ENCODE measurements at places on chromosomes 6 and 20.

DNA sequence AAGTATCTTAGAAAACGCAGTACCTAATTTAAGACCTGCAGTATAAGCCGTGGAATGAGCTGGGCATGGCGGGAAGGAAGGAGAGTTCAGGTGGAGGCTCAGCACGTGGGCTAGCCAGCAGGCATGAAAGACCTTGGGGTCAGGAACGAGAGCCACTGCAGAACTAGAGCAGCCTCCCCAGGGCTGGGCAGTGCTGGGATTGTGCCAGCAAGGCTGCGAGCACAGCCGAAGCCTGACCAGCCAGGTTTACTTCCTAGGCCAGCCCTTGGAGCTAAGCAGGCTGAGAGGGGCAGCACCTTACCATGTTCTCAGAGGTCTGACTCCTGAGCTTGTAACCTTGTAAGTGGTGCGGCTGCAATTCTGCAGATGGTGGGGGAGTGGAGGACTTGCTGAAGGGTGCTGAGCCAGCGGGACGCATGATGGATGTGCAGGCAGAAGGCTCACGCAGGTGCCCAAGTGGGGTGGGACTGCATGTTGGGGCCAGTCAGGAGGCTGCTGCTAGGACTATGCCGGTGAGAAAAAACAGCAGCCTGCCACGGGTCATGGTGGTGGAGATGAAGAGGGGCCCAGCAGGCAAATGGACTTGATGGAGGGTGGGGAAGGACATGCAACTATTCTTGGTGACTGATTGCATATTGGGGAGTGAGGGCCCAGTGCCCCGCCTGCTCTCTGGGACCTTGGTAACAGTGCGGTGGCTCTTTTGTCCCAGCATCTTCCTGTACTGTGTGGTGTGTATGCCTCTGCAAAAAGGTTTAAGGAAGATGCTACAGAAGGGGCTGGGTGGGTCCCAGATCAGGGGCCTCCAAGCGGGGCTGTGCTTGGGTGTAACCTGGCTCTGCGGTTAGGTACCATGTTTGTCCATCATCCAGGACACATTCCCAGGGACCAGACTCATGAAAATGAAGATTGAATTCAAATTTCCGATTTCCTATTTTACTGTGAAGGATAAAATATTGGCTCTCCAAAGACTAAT is 37.6 kb upstream of the IRF4 start:
- DNase-seq: no peak

- peak; percentile 36 for DNase-seq
These were observed 11.0 kb downstream of the UQCC2 start for GRCh38 chr6:33700391-33701050.

GRCh38 chr6:129667034-129667433 is 42.9 kb downstream of the ARHGAP18 start:
- DNase-seq: no peak

DNA sequence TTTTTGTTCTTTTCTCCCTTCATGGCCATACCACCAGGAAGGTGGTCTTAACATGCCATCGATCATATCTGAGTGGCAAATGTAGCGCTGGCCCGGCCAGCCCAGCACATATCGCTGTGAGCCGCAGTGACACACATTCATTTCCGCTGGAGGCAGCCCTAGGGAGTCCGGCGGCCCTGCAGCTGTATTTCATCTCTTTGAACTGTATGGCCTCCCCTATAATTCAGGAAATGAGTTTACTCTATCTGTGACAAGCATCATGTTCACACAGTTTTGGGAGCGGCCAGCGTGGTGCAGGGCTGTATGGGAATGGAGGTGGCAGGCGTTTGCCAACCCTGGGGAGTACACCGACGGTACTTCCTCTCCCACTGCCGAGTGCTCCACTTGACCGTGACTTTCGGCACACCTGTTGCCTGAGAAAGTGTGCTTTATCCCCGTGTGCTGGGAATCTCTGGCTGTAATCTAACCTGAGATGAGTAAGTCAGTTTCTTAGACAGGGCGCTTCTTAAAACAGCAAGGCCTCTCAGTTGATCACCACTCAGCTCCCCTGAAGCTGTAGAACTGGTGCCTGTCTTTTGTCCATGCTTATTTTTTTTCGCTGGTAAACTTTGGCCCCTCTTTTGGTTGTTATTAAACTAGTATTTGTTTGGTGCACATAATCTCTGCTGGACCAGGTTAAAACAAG is 257.1 kb upstream of the TAB2 start:
- DNase-seq: no peak

DNA sequence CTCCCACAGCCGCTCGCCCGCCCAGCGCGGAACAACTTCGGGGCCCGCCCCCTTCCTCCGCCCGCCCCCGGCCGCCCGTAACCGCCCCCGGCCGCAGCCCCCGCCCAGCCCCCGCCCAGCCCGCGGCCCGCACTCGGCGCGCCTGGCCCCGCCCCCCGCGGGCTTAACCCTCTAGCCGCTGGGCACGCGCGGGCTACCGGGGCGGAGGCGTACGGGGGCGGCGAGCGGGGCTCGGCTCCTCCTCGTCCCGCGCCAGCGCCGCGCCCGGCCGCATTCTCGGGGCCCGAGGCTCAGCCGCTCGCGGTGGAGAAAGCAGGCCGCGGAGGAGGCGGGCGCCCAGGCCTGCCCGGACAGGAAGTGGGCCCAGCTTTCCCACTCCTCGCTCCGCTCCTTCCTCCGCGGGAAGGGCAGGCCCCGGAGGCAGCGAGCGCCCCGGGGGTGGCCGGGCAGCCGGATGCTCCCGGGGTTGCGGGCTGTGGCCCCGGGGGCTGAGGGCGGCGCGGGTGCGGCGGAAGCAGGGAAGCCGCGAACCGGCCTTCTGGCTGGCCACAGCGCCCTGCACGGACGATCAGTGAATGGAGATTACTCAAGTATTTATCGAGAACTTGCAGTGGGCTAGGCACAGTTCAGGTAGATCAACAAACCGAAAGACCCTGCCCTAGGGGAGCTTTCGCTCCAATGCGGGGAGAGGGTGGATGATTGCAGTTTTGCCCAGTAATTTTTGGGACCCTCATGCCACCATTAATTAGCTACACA is at the start of gene TRAM2:
TSS of gene TRAM2 (minus strand) at position 39 of the 756 bp plus-strand sequence. CDS start 145 bp downstream, outside the sequence.
- DNase-seq: peak; percentile 83

DNA sequence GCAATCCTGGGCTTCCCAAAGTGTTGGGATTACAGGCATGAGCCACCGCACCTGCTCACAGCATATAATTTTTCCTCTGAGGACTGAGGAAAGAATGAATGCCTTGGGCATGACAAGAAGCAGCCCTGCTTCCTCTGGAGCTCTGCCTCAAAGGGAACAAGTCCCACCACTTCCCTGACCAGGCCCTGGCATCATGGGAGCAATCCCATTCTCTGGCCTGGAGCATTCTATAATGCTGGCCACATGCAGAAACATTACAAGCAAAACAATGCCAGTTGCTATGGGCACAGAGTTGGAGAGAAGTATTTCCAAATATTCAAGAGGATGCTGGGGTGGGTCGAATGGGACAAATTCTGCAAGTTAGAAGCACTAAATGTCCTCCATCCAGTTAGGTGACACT is 41.5 kb upstream of the ARMH2 start:
- DNase-seq: no peak

DNA sequence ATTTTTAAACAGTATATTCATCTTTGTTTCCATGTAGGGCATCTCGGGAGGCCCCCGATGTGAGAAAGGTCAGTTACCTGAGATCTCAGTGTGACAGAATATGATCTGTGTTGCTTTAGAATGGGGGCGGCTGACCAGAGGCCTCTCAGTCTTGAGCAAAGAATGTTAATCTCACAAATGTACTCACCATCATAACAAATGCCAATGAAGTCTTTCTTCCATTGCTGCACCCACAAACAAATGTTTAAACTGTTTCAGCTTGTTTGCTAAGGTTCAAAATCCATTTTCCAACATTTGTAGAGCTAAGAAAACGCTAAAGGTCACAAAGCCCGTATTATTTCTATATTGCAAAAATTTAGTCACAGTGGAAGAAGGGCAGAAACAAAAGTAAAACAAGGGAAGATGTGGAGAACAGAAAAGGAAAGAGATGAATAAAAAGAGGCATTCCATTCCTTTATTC is 31.8 kb downstream of the ELOVL2 start:
- no peak for DNase-seq

DNA sequence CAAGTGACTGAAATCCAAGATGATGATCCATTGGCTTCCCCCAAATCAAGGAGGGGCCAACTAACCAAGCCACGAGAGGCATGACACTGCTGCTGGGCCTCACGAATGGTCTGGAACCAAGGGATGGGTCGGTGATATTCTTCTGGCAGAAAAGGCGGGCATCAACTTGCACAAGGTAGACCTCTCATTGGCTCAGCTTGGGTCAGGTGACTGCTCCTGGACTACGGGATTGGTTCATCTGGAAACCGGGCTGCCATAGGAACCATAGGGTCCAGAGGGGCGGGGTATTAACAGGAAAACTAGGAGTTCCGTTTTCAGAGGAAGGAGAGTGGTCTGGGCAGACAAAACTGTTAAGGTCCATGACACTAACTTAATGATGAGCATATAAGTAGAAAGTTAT is 100.9 kb downstream of the TFAP2C start:
- no peak for DNase-seq

DNA sequence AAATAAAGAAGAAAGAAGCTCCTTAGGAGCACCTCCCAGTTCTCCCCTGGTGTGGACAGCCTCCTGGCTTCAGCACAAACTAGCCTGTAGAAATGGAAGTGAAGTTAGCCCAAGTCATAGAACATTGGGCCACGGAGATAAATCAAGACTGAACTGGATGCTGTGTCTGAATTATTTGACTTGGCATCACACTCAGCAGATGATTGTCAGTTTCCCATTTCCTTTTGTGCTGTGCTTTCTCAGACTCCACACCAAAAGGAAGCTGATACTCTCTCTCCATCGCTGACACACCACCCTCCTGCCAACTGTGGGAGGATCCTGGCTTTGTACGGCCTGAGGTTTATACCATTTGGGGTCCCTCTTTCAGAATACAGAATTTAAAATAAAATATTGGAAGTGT is 209.8 kb downstream of the TFAP2A start:
- no peak for DNase-seq

DNA sequence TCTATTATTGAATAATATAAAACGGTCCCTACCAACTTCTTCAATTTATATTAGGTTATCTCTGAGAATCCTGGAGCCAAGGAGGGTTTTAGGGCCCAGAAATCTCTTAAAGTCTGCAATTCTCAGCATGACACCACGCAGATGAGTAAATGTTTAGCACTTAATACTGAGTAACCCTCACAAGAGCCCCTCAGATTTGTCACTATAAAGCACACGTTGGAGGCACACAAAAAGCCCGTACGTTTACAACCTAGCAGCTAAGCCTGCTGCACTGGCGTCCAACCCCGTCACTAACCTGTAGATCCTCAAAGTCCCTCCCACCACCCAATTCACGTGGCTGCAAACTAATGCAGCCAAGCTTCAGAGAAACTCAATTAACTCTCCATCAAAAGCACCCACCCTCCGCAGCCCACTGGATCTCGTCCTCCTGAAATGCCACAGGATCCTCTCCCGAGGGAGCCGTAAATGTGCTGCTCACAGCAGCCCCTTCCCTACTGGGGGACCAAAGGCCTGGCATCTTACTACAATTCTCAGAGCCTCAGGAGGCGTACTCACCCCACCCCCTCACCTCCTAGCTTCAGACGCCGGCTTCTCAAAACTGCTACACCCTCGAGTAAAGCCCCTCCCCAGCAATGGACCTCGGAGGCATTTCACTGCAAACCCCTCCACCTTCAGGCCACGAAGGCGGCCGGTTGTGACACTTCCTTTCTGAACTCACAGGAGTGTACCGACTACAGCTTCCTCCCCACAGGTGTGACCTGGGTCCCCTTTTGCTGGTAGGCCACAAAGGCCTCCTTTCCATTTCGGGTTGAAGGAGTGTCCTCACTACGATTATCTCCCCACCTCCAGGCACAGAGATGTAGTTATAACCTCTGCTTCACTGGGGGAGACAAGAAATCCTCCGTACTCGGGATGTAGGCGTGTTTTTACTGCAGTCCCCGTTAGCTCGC is 909 bp downstream of the CPNE1 start:
- peak; percentile 51 for DNase-seq

DNA sequence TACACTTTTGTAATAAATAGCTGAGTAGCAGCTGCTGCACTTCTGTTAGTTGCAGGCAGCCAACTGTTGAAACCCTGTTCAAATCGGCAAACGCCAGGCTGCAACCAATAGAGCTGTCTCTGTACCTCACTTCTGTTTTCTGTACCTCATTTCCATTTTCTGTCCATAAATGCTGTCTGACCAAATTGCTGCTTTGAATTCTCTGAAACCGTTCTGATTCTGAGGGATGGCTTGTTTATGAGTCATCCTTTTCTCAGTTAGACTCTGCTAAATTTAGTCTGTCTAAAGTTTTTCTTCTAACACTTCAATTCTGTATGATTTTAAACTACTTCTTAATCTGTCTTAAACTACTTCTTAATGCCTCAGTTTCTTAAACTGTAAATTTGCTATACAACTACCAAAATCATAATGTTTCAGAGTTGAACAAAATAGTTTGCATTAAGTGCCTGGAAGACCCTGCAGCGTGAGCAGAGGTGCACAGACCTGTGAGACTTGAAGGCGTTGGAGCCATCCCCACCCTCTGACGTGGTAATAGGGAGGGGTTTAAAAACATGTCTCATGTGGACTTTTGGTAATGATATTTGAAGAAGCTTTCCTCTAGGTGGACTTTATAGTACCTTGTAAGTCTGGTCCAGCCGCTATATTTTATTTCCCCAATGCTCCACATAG is 9.6 kb downstream of the BTNL2 start:
- no peak for DNase-seq

DNA sequence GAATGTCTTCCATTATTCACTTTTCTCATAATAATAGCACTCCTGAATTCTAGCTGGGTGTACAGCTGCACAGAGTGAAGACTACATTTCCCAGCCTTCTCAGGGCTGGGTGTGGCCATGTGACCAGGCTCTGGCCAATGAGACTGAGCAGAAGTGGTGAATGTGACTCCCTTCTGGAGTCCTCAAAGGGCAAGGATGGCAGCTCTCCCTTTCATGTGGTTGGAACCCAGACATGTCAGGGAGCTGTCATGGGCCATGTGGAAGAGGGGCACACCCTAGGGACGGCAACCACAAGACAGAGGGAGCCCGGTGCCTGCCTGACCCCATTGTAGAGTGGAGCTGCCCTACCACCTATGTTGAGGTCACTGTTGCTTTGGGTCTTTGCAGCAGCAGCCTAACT is 312.8 kb upstream of the SULF2 start:
- DNase-seq: no peak

DNA sequence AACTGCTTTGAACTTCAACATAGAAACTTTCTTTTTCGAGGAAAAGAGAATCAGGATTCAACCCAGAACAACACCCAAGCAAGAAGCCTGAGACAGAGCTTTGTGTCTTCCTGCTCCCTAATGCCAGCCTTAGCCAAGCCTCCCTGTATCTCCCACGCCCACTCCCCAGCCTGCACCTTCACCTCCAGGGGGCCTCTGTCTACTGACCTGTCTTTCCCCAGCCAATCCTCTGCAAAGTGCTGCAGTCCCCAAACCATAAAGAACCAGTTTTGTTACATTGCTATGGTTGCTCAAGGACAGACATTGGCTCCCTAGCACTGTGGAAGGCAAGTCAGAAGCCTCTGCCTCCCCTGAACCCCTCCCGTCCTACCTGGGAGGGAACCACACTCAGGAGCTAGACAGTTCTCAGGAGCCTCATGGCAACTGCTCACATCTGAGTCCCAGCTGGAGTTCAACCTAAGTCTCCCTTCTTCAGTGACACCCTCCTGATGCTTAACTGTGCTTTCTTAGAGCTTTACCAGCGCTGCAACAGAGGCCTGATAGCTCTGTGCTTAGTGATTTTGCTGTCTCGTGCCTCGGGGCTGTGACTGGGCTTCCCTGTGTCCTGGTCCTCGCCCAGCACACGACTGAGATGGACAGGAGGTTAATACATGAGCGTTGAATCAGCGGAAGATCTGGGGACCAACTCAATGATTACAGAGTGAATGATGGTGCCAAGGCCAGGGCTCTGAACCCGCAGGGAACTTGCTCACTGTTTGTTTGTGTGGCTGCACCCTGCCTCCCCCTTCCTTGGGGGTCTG is 101.5 kb upstream of the DUSP22 start:
- DNase-seq: no peak

Data from activated naive CD4-positive, alpha-beta T cell (primary cell).